Esophagus squamous epithelium (tissue), 5 donors: ENCODE measurements at places on chromosomes 3 and 15.

- no peak for DNase-seq
Measured at GRCh38 chr3:73706771-73707170, 82.0 kb upstream of the PDZRN3 start.

DNA sequence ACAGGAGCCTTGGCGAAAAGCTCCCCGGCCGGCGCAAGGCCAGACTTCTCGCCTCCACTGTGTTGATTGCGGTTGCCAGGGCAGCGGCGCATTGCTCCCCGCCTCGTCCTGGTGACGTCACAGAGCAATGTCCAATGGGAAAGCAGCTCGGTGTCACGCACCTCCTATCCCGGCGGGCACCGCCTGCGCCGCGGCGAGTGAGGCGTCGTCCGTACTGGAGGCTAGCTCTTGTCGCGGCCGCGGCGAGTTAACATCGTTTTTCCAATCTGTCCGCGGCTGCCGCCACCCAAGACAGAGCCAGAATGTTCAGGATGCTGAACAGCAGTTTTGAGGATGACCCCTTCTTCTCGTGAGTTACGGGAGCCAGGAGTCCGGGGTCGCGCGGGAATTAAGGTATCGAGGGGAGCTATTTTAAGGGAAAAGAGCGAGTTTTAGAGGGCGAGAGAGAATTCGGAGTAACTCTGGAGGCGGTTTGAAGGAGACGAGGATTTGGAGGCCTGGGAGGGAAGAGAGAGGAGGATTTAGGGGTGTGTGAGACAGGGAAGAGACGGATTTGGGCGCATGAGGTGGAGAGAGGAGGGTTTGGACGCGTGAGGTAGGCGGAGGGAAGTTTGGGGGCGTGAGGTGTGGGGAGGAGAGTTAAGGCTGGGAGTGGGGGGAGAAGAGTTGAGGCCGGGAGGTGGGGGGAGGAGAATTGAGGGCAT is at the start of gene MLF1:
TSS of gene MLF1 (plus strand) at position 196 of the 704 bp plus-strand sequence. CDS start at position 303, 107 bp downstream.
- DNase-seq = peak; percentile 67

- DNase-seq = no peak
Measured at GRCh38 chr15:83193721-83194120, 13.9 kb downstream of the HDGFL3 start.

- no peak for DNase-seq
Measured at GRCh38 chr3:44948239-44948638, 27.7 kb downstream of the ZDHHC3 start.

DNA sequence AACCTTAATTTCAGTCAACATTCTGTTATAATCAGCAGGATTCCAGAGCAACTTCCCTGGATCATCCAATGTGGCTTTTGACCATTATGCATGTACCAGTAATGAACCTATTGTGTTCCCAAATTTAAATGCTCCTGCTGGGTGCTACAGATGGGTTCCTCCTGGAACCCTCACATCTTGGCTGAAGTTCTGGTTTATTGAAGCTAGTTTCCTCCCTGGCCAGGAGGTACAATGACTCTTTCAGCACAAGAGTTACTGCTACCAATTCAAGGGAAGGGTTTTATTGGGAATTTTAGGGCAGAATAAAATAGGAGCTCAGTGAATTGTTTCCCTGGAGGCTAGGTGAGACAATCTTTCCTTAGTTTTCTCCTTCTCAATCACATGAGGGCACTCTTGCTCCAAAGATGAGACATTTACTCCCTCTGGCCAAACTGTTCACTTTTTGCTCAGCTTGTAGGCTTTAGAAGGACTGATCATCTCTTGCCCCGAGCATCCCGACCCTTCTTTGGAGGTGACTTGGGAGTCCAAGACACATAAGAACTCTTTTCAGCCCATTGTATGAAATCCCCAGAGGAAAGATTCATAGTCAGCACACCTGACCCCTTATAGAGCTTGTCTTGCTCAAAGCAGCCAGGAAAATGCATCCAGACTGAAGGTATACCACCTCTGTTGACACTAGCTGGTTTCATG is 8.8 kb upstream of the NPHP3 start:
- DNase-seq = no peak
